Bronchus fibroblast of lung (primary cell): ENCODE measurements at places on chromosomes 6 and 20. TPM values are rescaled to one million over a fixed set of nuclear protein-coding genes. Genes with fewer than 3 reads are reported as not detected.

PRSS16 gene
- not detected in 2 replicates for total RNA-seq

DNAH8 gene
- total RNA-seq = not detected in 2 replicates

NAA20 gene
- 37.3 and 40.0 TPM in 2 replicates for total RNA-seq

SLC17A9 gene
- 20.2 and 21.3 TPM in 2 replicates for total RNA-seq

ZNF311 gene
- total RNA-seq = 0.67 and 0.74 TPM in 2 replicates

CCN2 gene
- total RNA-seq = 76.4 and 82.4 TPM in 2 replicates

NHSL1 gene
- total RNA-seq = 8.6 and 9.9 TPM in 2 replicates

TMEM244 gene
- total RNA-seq = not detected in 2 replicates

GHRH gene
- total RNA-seq = not detected in 2 replicates

CD93 gene
- not detected in 2 replicates for total RNA-seq

HUS1B gene
- total RNA-seq = 0.17 TPM in 1 of 2 replicates, not detected in the other

STXBP5 gene
- 19.2 and 21.0 TPM in 2 replicates for total RNA-seq

UNC93A gene
- total RNA-seq = not detected in 2 replicates

ADGRF1 gene
- total RNA-seq = not detected in 2 replicates

BMP5 gene
- 1.9 and 2.0 TPM in 2 replicates for total RNA-seq

ZSCAN23 gene
- total RNA-seq = 1.5 and 2.5 TPM in 2 replicates

PHACTR1 gene
- 0.34 and 2.5 TPM in 2 replicates for total RNA-seq

NKX2-4 gene
- not detected in 2 replicates for total RNA-seq

TRIM10 gene
- total RNA-seq = not detected in 2 replicates

PRDM1 gene
- total RNA-seq = 1.6 and 1.8 TPM in 2 replicates

ETV7 gene
- total RNA-seq = 0.30 TPM in 1 of 2 replicates, not detected in the other

CLDN20 gene
- not detected in 2 replicates for total RNA-seq

LY6G5C gene
- total RNA-seq = 1.0 and 2.2 TPM in 2 replicates

SEL1L2 gene
- total RNA-seq = not detected in 2 replicates

SAPCD1 gene
- total RNA-seq = 3.2 and 5.8 TPM in 2 replicates

ELOVL5 gene
- 95.3 and 95.6 TPM in 2 replicates for total RNA-seq

HLA-DQA2 gene
- total RNA-seq = not detected in 2 replicates

TTLL9 gene
- not detected in 2 replicates for total RNA-seq

HLA-DMA gene
- total RNA-seq = 2.7 and 3.4 TPM in 2 replicates

KIF13A gene
- 14.7 and 17.8 TPM in 2 replicates for total RNA-seq

HTR1E gene
- not detected in 2 replicates for total RNA-seq

SYNJ2 gene
- 12.4 and 12.8 TPM in 2 replicates for total RNA-seq

PRICKLE4 gene
- not detected in 2 replicates for total RNA-seq

IPCEF1 gene
- under 0.01 TPM in 1 of 2 replicates, not detected in the other for total RNA-seq

MYLK4 gene
- total RNA-seq = under 0.01 and 0.15 TPM in 2 replicates

SNTA1 gene
- total RNA-seq = 16.8 and 16.9 TPM in 2 replicates

PGC gene
- total RNA-seq = not detected in 2 replicates

UNC5CL gene
- total RNA-seq = under 0.01 and 0.15 TPM in 2 replicates

CLIC5 gene
- total RNA-seq = not detected in 2 replicates

GPR63 gene
- 0.74 and 1.0 TPM in 2 replicates for total RNA-seq

SUMO4 gene
- total RNA-seq = 0.67 TPM in 1 of 2 replicates, not detected in the other

HLA-DQA1 gene
- total RNA-seq = not detected in 2 replicates

CBLN4 gene
- not detected in 2 replicates for total RNA-seq

C6orf163 gene
- 0.34 and 0.74 TPM in 2 replicates for total RNA-seq

RAET1E gene
- total RNA-seq = under 0.01 TPM in 1 of 2 replicates, not detected in the other
